ENCODE measurements at places on chromosomes 3 and 15.
A peak's percentile ranks its signal among the peaks of the same experiment; 100 is the strongest.

GRCh38 chr15:99350408-99350807 is 99.1 kb downstream of the LRRC28 start:
- DNase-seq: no peak

DNA sequence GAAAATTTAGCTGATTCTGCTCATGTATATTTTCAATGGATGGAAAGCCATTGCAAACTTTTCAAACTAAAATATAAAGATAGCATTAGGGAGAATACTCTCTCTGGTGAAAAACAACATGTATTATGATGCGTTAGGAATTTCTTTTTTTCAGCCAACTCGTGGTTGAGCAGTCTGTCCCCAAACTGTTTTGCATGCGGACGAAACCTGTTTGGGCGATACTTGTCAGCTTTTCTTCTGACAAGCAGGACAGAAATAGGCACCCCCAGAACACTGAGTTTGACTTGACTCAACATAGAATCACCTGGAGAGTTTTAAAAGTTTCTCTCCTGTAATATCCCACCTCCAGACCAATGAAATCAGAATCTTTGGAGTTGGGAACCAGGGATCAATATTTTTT is 417.5 kb upstream of the TPRG1 start:
- DNase-seq: no peak

GRCh38 chr3:151871639-151872468 is 1.6 kb upstream of the SUCNR1 start:
- no peak for DNase-seq

GRCh38 chr15:100189849-100190248 is 151.9 kb downstream of the ADAMTS17 start:
- DNase-seq: no peak

- DNase-seq: no peak
These were observed 124.8 kb upstream of the LRIG1 start for GRCh38 chr3:66625505-66626216.

GRCh38 chr3:148070041-148070440 is 627.7 kb upstream of the AGTR1 start:
- DNase-seq: no peak

DNA sequence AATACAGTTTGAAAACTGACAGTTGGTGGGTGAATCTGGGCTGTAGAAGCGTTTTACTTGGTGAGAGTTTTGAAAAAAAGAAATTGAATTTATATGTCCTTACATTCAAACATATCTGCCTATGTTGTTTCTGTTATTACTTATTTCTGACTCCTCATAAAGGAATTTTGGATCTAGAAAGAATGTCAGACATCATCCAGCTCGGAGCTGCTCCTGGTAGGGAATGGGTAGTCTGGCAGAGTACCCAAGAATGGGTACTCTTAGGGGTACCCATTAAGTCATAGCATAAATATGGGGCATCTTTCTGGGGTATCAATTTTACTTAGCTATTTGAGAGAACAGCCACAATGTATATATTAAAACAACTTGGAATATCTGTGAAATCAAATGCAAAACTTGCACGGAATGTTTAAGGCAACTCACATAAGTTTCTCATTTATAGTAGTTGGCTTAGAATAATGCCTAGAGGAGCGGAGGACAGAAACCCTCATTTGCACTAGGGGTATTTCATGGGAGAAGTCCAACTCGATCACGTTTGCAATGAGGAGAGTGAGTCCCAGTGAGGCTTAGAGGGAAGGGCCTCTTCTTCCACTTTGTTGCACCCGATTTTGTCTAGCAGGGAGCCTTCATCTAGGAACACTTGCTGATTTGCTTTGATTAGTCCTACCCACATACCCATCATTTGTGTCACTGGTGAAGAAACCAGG is 2.4 kb upstream of the LARP6 start:
- DNase-seq: no peak

- DNase-seq: no peak
These were observed 127.0 kb downstream of the TFDP2 start for GRCh38 chr3:142022381-142022780.

GRCh38 chr15:84570164-84570735 is 30.6 kb upstream of the ZSCAN2 start:
- peak; percentile 20 for DNase-seq

- no peak for DNase-seq
These were observed 17.4 kb upstream of the CRTC3 start for GRCh38 chr15:90512276-90512675.

- DNase-seq: no peak
These were observed at the start of gene FGF7 for GRCh38 chr15:49423021-49423420. Gene FGF7 (plus strand): TSS chr15:49423242. CDS start chr15:49424298, 1,056 bp downstream.

DNA sequence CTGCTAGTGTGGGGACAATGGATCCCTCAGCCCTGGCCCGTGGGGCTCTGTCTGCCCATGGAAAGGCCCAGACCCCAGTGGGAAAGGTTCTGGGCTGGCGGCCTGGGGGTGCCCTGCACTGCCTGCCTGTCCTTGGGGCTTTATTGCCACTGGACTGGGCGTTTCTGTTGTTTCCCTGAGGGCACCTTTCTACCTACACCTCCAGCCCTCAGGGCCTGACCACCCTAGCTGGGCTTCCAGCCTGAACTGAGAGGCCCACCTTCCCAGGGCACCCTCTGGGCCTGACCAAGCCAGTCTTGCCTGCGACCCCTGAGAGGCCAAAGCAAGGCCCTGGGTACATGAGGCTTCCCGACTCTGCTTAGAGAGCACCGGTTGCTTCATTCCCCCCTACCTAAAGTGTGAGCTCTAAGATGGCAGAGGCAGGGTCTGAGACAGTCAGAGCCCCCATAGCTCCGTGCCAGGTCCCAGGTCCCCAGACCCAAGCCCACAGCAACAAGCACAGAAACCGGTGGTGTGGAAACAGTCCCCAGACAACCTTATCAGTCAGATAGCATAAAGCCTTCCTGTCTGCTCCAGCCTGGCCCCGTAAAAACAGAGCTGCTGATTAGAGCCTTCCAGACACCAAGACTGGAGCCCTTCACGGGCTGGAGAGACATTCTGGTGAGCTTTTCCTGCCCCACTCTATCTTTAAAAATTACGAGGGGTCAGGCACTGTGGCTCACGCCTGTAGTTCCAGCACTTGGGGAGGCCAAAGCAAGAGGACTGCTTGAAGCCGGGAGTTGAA is 102.8 kb downstream of the CHSY1 start:
- no peak for DNase-seq

DNA sequence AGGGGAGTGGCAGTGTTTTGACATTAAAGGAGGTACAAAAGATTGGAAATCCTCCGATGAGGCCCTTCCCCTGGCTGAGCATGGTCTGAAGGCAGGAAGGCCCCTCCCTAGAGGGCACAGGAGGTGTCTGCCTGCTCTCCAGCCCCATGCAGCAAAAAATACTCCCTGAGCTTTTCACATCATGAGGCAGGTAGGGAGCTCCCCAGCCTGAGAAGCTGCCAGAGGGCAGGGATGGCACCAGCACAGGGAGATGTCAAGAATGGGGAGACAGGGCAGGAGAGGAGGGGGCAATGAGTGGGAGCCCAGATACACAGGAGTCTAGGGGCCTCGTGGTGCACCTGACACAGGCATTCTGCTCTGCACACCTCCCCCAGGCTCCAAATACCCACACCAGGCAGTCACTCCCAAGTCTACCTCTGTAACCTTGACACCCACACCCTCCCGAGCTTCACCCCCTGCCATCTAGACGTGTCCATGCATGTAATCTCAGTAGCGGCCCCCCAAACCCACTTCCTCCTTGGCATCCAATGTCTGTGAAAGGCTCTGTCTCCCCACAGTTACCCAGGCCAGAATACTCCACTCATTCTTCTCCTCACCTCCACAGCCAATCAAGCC is 22.9 kb downstream of the GRAMD2A start:
- no peak for DNase-seq

DNA sequence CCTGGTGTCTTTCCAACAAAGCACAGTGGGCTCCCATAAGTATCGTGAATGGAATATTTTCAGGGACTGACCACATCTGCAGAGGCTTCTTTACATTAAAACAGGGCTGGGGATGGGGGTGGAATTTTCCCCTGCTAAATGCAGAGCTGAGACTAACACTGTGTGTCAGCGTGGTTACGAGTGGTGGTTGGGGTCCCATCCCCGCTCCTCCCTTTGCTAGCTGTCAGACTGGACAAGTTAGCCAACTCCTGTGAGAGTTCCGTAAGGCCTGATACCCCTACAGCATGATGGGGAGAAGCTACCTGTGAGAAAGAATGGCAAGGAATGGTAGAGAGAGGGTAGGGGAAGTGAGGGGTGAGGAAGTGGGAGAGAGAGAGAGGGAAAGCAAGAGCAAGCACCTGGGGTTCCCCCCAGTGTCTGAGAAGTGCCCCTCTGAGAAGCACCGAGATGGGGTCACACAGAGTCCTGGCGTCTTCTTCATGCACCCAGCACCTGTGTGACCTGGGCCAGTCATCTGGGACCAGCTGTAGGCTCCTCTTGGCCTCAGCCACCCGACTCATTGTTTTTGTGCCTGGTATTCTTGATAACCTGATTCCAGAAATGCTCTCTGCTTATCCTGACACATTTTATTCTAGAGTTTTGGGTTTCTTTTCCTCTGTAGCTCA is 395.8 kb downstream of the CACNA2D3 start:
- no peak for DNase-seq

- DNase-seq: no peak
These were observed 413.7 kb upstream of the TBL1XR1 start for GRCh38 chr3:177610686-177611633.

DNA sequence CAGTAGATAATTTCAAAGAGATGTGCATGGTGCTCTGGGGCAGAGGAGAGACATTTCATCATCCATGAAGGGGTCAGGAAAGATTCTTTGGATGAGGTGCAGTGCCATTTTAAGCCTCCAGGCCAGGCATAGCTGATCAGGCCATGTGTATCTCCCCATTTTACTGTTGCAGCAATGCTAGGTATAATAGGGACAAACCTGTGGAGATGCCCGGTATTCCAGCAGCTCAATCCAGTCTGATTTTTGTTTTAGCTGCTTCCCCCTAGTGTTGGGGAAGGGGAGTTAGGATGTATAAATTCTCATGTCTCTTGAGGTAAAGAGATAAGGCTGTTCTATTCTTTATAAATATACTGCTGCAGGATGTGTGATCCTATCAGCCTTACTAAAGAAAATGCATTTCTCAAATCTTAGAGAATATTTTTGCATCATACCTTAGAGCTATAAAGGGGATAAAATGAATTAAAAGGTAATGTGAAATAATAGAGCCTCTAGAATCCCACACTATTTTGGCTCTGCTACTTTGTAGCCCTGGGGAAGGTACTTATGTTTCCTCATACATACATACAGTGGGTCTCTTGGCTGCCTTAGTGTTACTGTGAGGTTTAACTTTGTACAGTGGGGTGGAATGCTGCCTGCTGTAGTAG is 5.2 kb downstream of the CDV3 start:
- DNase-seq: no peak

DNA sequence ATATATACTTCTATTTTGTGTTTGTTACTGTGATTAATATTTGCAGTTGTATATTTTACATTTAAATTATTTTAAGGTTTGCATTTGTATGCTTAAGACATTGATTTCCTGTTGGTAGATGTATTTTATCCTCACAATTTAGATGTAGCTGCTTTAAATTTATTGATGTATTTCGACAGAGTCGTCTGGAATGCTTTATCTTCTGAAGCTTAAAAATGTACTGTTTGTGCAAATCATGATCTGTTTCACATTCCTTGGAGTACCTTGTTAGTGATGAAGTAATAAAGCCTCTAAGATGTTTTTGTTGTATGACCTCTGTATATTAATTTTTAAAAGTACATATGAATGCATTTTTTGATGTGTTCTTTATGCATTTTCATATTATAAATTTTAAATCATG is 1.9 kb downstream of the CHD2 start:
- no peak for DNase-seq

DNA sequence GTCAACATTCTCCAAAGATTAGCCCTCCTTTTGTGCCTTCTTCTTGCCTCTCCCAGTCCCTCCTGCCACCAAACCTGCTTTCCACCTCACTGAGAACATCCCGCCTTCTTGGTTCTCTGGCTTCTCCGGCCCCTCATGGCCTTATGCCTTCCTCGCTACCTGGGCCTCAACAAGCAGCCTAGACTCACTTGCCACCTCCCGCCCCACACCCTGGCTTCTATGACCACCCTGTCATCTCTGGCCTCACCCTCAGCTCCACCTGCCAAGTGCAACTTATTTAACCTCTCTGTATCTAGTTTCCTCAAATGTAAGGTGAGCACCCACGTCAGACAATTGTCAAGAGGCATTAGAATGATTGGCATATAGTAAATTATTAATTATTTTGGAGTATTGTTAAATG is 68.8 kb upstream of the MEX3B start:
- DNase-seq: no peak

DNA sequence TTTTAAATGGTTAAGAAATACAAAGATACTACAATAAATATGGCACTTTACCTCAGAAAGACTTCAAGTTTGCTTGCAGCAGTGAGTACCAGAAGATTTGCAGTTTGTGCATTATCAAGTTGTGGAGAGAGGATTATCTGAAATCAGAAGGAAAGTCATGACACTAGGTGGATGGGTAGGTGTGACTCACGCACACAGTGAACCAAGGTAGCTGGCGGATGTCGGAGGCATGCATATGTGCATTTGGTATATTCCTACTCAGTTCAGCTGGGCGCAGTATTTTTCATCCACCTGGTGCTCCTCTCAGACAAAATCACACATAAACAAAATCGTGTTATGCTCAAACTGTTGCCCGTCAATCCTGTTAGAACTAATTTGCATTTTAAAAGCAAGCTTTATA is 351.0 kb downstream of the IGSF11 start:
- no peak for DNase-seq

- DNase-seq: no peak
These were observed 58.5 kb downstream of the CRYBG3 start for GRCh38 chr3:97880267-97880666.

DNA sequence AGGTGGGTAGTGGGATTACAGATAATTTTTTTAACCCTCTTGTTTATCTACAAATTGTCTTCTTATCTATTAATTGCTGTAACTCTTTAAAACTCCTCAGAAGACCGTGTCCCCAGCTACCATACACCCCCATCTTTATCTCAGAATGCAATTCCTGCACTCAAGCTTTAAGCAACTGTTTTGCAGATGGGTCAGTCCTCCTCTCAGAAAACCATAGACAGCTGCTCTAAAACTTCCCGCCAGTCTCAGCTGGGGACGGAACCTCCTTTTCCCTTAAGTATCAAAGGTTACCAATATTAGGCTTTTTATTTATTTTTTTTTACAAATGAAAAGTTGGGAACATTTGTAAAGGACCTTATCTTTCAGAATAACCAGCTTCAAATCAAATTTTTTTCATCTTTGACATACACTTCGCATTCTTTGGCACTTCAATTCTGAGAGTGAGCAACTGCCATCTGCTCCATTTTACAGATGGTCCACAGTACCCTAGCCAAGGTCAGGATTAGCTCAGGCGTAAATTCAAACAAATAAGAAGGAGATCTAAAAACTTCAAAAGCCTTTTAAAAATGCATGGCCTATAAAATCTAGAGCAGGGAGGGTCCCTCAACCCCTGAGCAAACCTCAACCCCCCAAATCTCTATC is 1.3 kb downstream of the GATM start:
- no peak for DNase-seq

GRCh38 chr15:101676921-101677329 is 24.7 kb upstream of the TM2D3 start:
- no peak for DNase-seq

- no peak for DNase-seq
These were observed 534.2 kb downstream of the NSUN3 start for GRCh38 chr3:94596887-94597566.

- DNase-seq: no peak
These were observed 246.8 kb downstream of the NR1D2 start for GRCh38 chr3:24191801-24192403.

- no peak for DNase-seq
These were observed 45.7 kb downstream of the CTDSPL start for GRCh38 chr3:37907371-37907770.

GRCh38 chr3:126947429-126947828 is 35.5 kb upstream of the PLXNA1 start:
- DNase-seq: no peak
